Endothelial cell of umbilical vein (primary cell): ENCODE measurements at places on chromosomes 1 and 21. TPM values are rescaled to one million over a fixed set of nuclear protein-coding genes. Genes with fewer than 3 reads are reported as not detected.

Gene PLEKHG5
- total RNA-seq, result 56.9 and 68.3 TPM in 2 replicates

DNA sequence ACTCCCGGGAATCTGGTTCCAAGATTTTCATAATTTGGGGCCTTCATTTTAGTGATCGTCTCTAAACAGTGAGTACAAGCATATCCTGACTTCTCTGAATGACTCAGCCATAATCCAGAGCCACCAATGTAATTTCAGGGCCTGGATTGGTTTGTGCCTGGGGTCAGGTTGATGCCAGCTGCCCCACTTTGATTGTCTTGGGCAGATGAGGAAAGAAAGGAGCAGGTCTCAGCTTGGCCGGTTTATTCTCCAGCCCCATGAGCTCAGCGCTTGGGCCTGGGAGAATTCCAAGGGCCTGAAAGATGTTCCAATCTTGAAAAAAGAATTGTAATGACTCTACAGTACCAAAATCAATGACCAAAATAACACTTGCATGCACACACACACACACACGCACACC is 71.2 kb upstream of the ECE1 start:
- no peak overlapping the region for H3K27ac ChIP-seq
- no peaks in the 10 kb centered on the region for H3K36me3 ChIP-seq
- no peak overlapping the region for H3K4me3 ChIP-seq
- no peaks in the 10 kb centered on the region for H3K27me3 ChIP-seq
- no peak for DNase-seq

DNA sequence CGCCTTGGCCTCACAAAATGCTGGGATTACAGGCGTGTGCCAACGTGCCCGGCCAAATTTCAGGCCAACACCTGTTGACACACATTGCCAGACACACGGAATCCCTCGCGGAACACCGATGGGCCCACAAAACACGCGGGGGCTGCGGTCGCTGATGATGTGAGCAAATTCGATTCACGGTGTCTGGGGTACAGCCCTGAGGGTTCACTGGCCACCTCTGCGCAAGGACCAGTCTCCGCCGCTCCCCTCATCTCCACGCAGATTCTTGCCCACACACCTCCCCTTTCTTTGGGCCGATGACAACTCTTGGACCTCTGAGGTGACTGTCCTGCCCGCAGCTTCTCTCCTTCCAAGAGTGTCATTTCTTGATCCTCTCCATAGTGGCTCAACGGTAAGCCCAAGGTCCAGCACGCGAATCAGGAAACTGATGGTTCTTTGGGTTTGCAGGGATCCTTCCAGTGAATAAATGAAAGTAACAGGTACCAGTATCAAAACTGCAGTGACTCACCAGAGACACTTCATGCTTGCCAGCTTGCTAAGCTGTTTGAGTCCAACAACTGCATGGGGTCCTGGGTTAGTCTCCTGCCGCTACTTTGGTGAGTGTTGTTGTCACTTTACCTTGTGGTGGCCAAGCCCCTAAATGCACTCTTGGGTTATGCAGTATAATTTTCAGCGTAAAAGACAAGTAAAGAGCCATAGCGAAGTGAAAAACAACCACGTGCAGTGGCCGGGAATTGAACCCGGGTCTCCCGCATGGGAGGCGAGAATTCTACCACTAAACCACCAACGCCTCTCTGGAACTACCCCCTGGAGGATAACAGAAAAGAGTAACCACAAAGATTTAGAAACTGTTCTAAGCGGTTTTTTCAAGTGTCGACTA is 11.0 kb upstream of the RNU1-3 start:
- no peaks in the 10 kb centered on the region for H3K4me1 ChIP-seq
- H3K27ac ChIP-seq, result no peak overlapping the region
- H3K36me3 ChIP-seq, result no peaks in the 10 kb centered on the region
- no peak overlapping the region for H3K4me3 ChIP-seq
- H3K27me3 ChIP-seq, result peaks cover 10% of the 10 kb centered on the region

- H3K27ac ChIP-seq, result no peak overlapping the region
- no peak for DNase-seq
- no peak overlapping the region for H3K4me3 ChIP-seq
- no peaks in the 10 kb centered on the region for H3K4me1 ChIP-seq
- no peaks in the 10 kb centered on the region for H3K36me3 ChIP-seq
Measured at GRCh38 chr1:157380523-157380922, 171.8 kb downstream of the FCRL5 start.

GRCh38 chr1:84398175-84399155 is at the start of gene DNASE2B:
Gene DNASE2B, plus strand, starts transcription at chr1:84398484. Its CDS starts 81 bp downstream, at chr1:84398565.
- H3K4me1 ChIP-seq, result peaks cover 9% of the 10 kb centered on the region
- H3K36me3 ChIP-seq, result no peaks in the 10 kb centered on the region
- no peaks in the 10 kb centered on the region for H3K27me3 ChIP-seq
- no peak for DNase-seq
- no peak within 1 kb of the TSS for H3K4me3 ChIP-seq

DNA sequence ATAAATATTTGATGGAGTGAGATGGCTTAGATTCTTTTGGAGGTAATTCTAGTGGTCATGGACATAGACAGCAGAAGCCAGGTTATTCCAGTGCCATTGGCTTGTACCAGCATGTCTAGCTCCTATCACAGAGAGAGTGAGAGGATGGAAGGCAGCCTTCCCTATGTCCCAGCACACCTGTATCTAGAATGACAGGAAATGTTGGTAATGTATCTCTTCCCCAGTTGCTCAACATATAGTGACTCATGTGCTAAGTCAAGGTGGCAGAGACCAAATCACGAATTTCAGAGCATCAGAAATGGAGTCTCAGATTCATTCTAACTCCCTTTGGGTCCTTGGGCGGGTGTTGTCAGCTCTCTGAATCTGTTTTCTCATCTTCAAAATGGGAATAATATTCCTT is 28.4 kb downstream of the METTL13 start:
- no peaks in the 10 kb centered on the region for H3K4me1 ChIP-seq
- H3K36me3 ChIP-seq, result no peaks in the 10 kb centered on the region
- DNase-seq, result no peak
- no peak overlapping the region for H3K27ac ChIP-seq
- no peaks in the 10 kb centered on the region for H3K27me3 ChIP-seq

DNA sequence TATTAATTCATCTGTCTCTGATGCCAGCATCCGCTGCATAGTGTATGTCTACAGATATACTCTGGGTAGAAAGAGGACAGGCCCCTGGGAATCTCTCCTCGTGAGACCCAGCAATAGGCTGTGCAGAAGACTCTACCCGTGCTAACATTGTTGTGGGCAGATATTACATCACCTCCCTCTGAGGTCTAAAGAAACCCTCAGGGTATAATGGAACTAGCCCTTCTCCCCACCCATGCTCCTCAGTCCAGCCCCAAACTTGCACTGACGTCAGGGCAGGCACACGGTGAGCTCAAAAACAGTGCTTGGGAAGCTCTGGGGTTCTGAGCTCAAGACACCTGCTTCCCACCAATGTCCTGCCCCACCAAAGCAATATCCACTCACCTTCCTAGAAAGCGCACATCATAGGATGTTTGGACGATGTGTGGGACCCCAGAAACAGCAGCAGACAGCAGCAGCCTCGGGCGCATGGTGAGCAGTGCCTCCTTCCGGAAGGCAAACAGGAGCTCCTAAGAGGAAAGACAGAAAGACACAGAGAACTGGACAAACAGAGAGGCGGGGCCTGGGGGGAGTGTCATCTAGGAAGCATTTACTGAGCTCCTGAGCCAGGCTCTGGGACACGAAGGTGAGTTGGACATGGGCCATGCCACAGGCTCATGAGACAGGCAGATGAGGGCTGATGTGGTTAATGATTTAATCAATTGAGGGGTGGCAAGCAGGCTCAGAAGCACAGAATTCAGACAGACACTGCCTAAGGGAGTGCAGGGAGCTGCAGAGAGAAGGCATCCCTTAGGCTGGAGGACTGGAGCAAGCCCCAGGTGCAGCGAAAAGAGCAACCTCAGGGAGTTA is 4.8 kb downstream of the OVGP1 start:
- peaks cover 12% of the 10 kb centered on the region for H3K27me3 ChIP-seq
- no peak overlapping the region for H3K27ac ChIP-seq
- H3K4me3 ChIP-seq, result no peak overlapping the region
- no peaks in the 10 kb centered on the region for H3K4me1 ChIP-seq
- no peaks in the 10 kb centered on the region for H3K36me3 ChIP-seq

- H3K27me3 ChIP-seq, result no peaks in the 10 kb centered on the region
- no peak for DNase-seq
- no peak overlapping the region for H3K4me3 ChIP-seq
- H3K27ac ChIP-seq, result no peak overlapping the region
- no peaks in the 10 kb centered on the region for H3K36me3 ChIP-seq
Measured at GRCh38 chr1:157639800-157640199, 41.9 kb upstream of the FCRL4 start.

Gene PIGR
- not detected in 2 replicates for total RNA-seq

Gene KIAA1614
- 1.7 and 2.0 TPM in 2 replicates for total RNA-seq

DNA sequence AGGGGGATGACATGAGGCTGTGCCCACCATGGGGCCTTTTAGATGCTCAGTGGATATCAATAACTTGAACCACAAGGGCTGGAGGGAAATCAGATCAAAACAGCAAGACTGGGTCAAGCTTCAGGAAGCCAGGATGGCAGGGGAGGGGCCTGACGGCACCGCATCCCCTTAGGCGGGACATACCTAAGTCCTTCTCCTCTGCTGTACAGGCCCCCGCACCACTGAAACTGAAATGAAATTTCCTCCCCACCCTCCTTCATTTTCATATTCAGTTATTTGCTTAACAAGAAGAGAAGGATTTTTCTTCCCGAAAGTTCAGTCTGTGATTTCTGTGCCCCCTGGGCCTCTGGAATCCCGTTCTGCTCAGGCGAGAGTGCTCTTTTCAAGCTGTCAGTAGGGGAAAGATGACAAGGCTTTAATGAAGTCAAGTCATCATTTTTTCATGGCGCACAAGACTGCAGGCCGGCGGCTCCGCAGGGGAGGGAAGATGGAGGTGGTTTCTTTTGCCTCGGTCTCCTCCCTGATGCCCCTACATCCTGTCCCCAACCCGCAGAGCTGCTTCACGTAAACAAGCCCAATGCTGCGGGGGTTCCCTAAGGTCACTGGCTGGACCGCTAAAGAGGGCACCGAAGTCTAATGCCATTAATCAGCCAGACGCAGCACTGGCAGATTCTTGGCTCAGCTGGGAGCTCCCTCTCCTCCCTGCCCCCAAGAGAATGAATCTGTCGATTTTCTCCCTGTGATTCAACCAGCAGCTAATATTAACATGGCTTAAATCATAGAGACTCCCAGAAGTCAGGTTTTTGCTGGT is 264.8 kb downstream of the C1orf94 start:
- no peak overlapping the region for H3K4me3 ChIP-seq
- no peaks in the 10 kb centered on the region for H3K4me1 ChIP-seq
- no peak for DNase-seq
- H3K27me3 ChIP-seq, result no peaks in the 10 kb centered on the region
- no peaks in the 10 kb centered on the region for H3K36me3 ChIP-seq

DNA sequence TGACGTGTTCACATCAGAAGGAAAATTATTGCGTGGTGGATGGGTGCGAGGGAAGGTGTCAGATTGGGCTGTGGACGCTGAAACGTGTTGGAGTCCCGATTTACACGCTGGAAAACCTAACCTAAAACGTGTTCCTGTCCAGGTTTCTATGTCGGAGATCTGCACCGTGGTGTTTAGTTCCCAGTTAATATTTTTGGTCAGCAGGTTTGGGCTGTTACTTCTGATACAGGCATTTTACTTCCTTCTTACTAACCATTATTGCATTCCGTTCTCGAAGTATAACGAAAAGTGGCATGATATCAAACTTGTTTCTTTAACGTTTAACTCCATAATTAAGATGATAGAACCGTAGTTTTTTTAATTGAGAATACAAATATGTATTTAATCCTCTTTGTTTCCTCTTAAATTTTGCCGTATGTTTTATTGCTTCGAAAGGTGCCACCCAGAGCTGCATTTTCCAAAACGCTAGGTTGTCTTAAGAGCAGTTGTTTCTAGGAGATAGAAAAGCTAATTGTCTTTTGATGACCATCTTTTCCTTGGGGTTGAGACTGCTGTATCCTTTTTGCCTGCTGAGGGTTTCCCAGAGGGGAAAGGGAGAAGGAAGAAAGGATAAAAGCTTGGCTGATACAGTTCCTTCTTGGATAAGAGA is 1.3 kb downstream of the ADARB1 start:
- no peaks in the 10 kb centered on the region for H3K27me3 ChIP-seq
- H3K4me1 ChIP-seq, result peaks cover 22% of the 10 kb centered on the region
- H3K27ac ChIP-seq, result no peak overlapping the region
- peak overlapping the region; percentile 68 for H3K4me3 ChIP-seq
- DNase-seq, result peak; percentile 25

DNA sequence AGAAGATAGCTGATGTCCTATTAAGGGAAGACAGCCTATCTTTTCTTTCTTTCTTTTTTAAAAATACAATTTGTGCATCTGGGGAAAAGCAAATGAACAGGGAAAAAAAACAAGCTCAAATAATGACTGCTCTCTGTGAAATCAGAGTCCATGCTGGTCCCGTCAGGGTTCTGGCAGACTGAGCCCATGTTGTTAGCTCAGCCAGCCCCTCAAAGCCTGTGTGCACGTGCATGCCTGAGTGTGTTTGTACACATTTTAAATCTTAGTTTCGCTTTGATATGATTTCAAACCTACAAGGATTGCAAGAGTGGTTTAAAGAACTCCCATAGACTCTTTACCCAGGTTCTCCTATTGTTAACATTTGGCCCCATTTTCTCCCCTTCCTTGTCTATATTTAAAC is 231.8 kb upstream of the GREM2 start:
- H3K4me1 ChIP-seq, result no peaks in the 10 kb centered on the region
- H3K27me3 ChIP-seq, result no peaks in the 10 kb centered on the region
- no peak for DNase-seq
- no peak overlapping the region for H3K4me3 ChIP-seq

DNA sequence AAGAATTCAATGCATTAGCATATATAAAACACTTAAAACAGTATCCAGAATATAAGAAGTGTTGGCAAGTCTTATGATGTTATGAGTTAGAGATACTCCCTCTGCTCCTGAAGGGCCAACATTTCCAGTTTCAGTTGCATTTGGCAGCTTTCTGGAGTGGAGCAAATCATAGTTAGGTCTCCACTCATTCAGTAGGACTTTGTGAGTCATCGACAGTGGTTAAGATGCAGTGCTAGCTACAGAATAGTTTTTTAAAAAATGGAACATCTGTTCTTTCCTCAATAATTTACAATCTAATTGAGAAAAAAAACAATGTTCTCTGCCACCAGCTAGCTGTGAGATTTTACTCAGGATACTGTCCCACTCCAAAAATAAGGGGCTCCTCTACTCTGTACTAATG is 389.1 kb downstream of the HLX start:
- H3K4me3 ChIP-seq, result no peak overlapping the region
- H3K4me1 ChIP-seq, result peaks cover 7% of the 10 kb centered on the region
- no peak overlapping the region for H3K27ac ChIP-seq
- no peaks in the 10 kb centered on the region for H3K36me3 ChIP-seq

Gene CLCA4
- total RNA-seq, result not detected in 2 replicates

- H3K27me3 ChIP-seq, result no peaks in the 10 kb centered on the region
- H3K4me3 ChIP-seq, result no peak overlapping the region
- no peaks in the 10 kb centered on the region for H3K4me1 ChIP-seq
- H3K36me3 ChIP-seq, result no peaks in the 10 kb centered on the region
Measured at GRCh38 chr1:87914396-87914795, 585.7 kb downstream of the LMO4 start.
